ENCODE measurements at places on chromosomes 3 and 15.

DNA sequence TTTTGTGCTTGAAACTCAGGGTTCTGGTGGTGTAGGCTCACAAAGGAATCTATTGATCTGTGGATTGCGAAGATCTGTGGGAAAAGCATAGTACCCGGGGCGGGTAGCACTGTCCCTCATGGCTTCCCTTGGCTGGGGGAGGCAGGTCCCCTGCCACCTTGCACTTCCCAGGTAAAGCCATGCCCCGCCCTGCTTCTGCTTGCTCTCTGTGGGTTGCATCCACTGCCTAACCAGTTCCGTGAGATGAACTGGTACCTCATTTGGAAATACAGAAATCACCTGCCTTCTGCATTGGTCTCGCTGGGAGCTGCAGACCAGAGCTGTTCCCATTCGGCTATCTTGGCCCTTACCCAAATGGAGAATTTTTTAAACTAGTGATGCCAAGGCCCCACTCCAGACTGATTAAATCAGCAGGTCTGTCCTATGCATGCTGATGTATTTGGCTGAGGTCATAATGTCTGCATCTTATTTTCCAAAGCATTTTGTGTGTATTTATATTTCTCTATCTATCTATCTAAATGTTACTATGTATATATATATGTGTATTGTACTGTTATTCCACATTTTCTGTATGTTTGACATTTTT is 65.5 kb upstream of the SLC7A14 start:
- DNase-seq, result no peak

DNA sequence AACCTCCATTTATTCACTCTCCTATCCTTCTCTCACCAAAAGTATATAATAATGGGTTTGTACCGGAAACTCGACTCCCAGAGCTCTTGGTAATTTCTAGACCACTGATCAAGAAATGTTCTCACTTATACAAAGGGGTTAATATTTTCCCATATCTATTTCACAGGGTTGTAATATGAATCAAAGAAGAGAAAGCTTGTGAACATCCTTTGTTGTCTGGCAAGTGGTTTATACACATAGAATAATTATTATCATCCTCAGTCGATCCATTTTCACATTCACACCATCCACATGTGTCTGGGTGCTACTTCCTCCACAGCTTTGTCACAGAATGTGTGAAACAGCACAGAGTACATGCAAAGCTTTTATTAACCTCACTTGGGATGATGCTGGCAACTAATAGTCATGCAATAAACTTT is 29.9 kb upstream of the STT3B start:
- DNase-seq, result no peak

GRCh38 chr3:192156382-192156781 is 571.0 kb downstream of the FGF12 start:
- DNase-seq, result no peak

- DNase-seq, result no peak
Observed at GRCh38 chr3:120196333-120196732, 88.7 kb downstream of the GPR156 start.
